Activated naive CD8-positive, alpha-beta T cell treated with anti-CD3 and anti-CD28 coated beads for 36 hours (primary cell): ENCODE measurements at places on chromosomes 3 and 15.
A peak's percentile ranks its signal among the peaks of the same experiment; 100 is the strongest.

- DNase-seq: no peak
Measured at GRCh38 chr3:143339451-143339850, 219.9 kb downstream of the CHST2 start.

GRCh38 chr15:97115761-97116070 is 785.2 kb downstream of the NR2F2 start:
- no peak for DNase-seq

DNA sequence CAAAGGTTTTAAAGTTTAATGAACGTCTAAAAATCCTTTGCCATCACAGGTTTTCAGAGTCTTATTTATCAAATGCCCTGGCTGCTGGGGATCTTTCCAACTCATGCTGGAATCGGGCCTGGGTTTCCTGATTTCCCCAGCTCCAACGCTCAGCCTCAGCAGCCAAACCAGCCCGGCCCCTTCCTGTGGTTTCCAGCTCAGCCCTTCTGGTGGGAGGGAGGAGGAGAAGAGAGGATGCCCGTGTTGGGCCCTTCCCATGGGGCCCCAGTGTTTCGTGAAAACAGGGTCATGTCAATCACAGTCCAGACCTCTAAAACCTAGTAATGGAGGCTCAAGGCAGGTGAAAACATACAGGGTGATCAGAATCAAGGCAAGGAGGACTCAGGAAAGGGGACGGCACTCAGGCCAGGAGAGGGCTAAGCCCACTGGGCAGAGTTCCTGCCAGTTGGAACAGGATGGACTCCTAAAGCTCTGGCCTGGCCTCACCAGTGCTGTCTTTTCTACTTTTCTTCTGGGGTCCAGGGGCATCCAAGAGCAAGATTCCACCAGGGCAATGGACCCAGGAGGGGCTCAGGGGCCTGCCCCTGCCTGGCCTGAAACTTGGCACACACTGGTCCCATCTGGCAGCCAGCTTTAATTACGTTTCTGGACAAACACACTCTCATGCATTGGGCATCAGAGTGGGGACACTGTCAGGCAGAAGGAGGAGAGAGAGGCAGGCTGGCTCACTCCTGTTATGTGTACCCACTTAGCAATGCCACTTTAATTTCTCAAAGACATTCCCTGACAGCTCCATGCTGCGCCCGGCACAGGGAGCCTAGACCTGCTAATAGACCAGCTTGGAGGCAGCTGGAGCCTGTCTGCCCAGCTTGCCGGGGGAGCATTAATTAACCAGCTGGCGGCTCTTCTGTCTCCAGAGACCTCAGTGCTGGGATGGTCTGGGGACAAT is 194.6 kb downstream of the FAM43A start:
- DNase-seq: peak; percentile 15

DNA sequence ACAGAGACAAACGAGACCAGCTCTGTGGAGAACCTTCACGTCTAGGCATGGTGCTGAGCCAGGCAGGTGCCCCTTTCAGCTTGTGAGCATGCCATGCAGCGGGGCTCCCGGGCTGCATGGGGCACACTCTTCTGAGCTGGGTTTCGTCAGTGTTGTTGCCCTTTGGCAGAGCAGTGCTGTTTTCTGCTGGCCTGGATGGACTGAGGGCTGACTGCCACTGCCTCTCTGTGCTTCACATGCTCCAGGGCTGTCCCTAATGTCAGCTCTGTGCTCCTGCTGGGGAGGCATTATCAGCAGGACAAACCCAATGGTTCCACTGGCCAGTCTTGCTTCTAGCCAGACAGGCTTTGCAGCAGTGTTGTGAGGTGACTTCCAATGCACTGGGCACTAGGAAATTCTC is 9.5 kb downstream of the GASK1A start:
- no peak for DNase-seq

DNA sequence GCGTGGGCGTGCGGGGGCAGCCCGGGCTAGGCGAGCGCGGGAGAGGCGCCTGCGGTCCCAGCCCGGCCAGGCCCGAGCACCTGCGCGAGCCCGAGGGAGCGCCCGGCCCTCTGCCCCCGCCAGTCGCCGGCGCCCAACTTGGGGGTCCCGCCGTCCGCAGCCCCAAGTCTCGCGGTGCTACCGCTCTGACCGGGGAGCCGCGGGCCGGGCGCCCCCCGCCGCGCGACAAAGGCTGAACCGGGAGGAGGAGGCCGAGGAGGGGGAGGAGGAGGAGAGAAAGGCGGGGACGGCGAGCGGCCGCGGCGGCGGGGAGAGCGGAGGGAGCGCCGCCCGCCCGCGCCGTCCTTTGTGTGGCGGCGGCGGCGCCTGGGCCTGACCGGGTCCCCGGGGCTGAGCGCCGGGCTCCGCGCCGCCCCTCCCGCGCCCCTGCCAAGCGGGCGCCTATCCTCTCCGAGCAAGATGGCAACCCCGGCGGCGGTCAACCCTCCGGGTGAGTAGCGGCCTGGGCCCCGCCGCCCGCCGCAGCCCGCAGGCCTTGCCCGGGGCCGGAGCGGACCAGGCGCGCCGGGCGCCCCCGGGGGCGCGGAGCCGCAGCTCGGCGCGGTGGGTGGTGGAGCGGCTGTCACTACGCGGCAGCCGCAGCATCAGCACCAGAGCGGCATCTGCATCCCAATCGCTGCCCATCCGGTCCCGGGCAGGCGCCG is at the start of gene ARNT2:
Gene ARNT2, plus strand, starts transcription at position 326 of the 704 bp plus-strand sequence. Its CDS starts 134 bp downstream, at position 460.
- DNase-seq: no peak

GRCh38 chr15:75307778-75308390 is 25.2 kb downstream of the GOLGA6D start:
- DNase-seq: peak; percentile 25

- DNase-seq: no peak
Measured at GRCh38 chr3:7204848-7205156, 343.9 kb downstream of the GRM7 start.

- DNase-seq: no peak
Measured at GRCh38 chr3:196463804-196464203, 31.6 kb upstream of the UBXN7 start.

GRCh38 chr15:40217166-40217824 is 21.6 kb upstream of the PAK6 start:
- peak; percentile 9 for DNase-seq

DNA sequence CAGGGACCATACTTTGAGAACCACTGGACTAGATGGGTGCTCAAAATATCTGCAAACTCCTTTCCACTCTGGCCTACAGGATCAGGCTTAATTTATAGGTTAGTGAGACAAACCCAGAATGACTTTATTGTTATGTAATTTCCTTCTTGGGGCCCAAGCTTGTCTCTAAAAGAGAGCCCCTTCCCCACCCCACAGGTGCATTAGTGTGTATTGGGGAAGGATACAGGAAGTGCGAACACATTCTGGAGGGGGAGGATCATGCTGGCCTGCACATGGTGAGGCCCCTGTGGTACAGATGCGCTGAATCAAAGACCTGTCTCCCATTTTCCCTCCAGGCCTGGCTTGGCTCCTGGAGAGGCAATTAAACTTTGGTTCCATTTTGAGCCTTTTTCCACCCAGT is 273.0 kb upstream of the LRTM1 start:
- DNase-seq: no peak

GRCh38 chr3:40258555-40258954 is 51.0 kb upstream of the EIF1B start:
- no peak for DNase-seq

GRCh38 chr3:43152649-43153048 is 46.8 kb upstream of the POMGNT2 start:
- DNase-seq: no peak

DNA sequence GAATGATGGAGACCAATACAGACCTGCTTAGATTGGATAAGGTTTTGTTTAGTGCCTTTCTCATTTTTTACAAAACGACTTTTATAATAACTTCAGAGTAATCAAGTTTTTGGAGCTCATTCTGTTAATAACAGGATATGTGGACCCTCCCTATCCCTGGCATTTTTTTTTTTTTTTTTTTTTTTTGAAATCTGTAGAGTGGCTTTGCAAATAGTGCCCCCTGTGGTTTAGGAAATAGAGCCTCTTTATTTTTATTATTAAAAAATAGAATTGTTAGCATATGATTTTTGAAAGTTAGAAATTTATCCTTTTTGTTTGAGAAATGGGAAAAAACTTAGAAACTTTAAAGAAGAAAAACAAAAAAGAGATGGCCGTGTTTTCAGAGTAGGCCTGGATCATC is 11.4 kb downstream of the SKIL start:
- DNase-seq: no peak

- DNase-seq: no peak
Measured at GRCh38 chr15:74809956-74810355, 2.7 kb upstream of the LMAN1L start.

GRCh38 chr3:178059836-178060235 is 476.4 kb upstream of the KCNMB2 start:
- no peak for DNase-seq

- DNase-seq: no peak
Measured at GRCh38 chr15:93974804-93975481, 256.4 kb upstream of the MCTP2 start.

GRCh38 chr3:184733971-184734608 is 22.2 kb upstream of the MAGEF1 start:
- DNase-seq: no peak

- no peak for DNase-seq
Measured at GRCh38 chr3:15572138-15572537, 29.2 kb downstream of the HACL1 start.

GRCh38 chr3:184341925-184342324 is 4.5 kb downstream of the FAM131A start:
- no peak for DNase-seq

DNA sequence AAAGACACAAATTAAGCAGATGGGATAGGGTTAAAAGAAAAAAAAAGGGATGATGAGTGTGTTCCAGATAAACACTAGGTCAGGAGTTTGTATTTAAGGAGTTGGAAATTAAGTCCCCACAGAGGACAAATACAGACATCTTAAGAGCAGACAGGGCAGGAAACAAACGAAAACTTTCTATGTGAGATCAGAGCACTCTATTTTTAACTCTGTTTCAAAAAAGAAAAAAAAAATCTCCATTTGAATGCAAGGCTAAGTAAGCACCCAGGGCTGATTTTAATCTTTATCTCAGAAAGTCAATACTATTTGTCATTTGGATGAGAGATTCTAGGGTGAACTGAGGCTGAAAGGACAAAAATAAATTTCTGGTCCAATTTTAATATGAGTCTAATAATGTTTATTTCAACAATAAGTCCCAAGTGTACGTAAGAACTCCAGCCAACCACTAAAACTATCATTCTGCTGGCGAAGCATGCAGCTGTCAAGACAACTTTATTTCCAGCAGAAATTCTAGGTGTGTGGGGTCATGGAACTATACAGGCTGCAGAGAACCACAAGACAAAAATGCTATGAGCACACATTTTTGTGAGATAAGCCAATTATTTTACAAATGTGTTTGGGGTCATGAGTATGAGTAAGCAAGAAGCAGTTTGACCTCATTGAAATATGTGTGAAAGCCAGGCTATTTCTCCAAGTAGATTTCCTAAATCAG is 186.1 kb downstream of the FMN1 start:
- DNase-seq: no peak

GRCh38 chr3:32281570-32282106 is 43.2 kb downstream of the CMTM8 start:
- DNase-seq: no peak
